ENCODE measurements at places on chromosomes 7 and 10.
A peak's percentile ranks its signal among the peaks of the same experiment; 100 is the strongest.

DNA sequence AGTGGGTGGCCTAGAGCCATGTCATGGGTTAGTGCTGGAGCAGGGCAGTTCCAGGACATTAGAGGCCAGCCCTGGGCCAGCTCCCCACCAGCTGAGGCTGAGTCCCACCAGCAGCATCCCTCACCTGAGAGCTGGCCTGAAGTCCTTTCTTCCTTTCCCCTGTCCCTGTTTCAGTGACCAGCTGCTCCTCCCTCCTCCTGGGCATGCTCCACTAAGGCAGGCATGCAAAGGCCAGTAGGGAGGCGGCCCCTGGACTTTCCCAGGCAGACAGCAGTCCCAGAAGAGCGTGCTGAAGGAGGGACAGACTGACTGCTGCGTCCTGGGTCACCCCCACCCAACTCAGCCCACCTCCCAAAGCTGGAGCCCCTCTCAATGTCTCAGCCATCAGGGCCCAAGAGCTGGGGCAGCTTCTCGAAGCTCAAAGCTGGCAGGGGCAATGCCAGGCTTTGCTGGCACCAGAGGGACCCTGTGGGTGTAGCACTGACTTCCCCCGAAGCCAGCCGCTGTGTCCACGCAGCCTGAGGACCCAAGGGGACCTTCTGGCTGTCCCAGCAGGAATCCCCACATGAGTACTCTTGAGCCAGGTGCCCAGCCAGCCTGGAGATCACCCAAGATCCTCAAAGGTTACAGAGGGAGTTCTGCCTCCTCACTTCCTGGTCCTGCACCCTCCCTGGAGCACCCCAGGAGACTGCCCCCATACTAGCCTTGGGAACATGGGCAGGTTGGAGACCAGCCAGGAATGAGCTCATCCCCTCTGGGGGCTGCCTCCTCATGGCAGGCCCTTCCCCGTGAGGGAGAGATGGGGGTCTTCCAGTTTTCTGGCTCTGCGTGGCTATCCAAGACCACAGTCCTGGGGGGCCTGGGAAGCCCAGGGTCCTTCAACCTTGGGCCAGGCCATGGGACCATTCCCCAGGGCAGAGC is 35.2 kb upstream of the RET start:
- no peak for DNase-seq

GRCh38 chr10:110034596-110034995 is 26.8 kb downstream of the ADD3 start:
- DNase-seq, result no peak

DNA sequence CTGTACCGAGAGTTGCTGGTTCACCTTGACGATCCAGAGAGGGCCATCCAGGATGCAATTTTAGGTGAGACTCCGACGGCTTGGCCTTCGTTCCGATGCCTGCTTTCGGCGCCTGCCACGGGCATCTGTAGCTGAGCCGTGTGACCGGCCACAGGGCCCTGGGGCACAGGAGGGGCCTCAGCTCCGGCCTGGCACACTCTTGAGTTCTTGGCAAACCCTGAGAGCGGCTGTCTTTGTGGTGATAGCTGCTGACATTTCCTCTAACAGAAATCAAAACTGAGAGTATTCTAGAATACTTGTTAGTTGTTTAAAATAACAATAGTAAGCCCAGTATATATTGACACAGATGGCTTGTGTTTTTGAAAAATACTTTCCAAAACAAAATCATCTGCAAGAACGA is 52.2 kb upstream of the SUN1 start:
- DNase-seq, result no peak

DNA sequence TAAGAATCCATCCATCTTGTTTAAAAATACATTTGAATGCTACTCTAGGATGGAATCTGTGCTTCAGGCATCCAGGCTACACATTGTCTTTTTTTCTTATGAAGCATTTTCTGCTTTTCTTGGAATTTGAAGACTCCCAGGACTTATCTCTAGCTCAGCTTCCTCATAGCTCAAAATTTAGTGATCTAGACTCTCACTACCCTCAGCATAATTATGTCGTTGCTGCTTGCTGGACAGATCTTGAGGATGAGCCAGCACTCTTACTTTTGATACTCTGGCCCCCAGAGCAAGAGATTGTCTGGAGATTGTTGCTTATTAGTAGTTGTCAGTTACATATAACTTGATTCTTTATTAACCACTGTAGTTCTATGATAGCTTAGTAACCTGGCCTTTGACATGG is 83.3 kb upstream of the FGL2 start:
- no peak for DNase-seq

GRCh38 chr10:102455893-102456471 is 4.6 kb upstream of the C10orf95 start:
- DNase-seq, result no peak

DNA sequence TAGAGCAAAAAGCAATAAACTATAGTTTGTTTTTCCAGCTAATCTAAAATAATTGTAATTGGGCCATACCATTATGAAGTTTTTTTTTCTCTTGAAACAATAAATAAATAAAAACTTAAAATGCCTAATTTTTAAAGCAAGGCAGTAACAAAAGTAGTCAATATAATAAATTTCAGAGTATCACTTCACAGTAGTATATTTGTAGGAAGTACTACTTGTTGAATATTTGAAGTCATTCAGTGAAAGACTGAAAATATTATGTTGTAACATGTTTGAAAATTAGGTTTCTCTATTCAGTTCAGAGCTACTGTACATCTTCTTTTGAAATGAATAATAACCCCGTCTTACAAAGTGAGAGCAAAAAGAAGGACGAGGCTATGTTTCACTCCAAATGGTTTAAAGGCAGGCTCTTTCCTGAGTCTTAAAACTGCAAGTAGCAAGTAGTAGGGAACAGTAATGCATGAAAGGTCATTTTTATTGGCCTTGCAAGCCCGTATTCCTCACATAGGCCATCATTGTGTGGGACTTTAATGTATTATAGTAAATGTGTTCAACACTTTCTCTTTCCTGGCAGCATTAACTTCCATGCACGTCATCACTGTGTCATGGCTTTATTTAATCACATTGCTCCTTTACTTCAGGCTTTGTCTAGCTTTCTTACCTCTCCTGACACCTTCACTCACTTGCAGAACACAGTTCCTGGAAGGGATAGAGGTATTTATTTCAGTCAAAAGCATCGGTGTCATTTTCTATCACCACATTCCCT is 141.4 kb downstream of the VTI1A start:
- DNase-seq, result no peak

DNA sequence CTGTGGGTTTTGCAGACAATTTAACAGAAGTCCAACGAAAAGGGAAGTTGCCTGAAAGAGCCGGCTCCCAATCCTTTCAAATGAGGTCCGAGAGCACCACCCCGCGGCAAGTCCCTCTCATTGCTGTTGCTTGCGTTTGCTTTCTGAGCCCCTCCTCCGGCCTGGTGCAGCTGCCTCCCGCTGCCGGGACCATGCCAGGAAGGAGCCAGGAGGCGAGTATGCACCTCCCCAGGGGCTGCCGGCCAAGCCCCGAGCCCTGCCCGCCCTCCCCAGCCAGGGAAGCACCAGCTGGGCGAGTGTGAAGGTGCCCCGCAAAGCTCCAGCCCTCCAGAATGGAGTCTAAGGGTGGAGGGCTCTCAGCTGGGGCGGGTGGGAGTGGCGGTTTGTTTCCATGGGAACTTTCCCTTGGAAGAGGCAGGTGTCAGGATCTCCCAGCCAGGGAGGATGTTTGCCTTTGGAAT is 25.8 kb upstream of the PPP2R2D start:
- peak; percentile 19 for DNase-seq

- DNase-seq, result no peak
Measured at GRCh38 chr7:118185163-118185860, 1.3 kb downstream of the LSM8 start.

DNA sequence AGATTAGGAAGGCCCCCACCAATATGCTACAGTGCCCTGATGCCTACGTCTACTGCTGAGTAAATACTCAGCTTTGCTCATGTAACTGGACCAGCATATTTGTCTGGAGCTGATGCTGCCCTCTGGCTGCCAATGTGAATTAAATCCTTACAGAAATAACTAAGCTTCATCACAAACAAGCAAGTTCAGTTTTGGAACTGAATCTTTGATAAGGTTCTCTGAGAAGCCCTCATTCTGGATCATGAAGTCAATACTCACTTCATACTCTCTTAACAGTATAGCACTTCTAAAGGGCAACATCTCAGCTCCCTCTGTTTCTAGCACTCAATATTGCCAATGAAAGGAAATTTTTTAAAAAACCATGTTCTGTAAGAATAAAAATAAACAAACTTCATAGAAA is 246.7 kb downstream of the ETV1 start:
- no peak for DNase-seq

GRCh38 chr10:78766603-78767002 is 302.2 kb upstream of the ZMIZ1 start:
- DNase-seq, result no peak

DNA sequence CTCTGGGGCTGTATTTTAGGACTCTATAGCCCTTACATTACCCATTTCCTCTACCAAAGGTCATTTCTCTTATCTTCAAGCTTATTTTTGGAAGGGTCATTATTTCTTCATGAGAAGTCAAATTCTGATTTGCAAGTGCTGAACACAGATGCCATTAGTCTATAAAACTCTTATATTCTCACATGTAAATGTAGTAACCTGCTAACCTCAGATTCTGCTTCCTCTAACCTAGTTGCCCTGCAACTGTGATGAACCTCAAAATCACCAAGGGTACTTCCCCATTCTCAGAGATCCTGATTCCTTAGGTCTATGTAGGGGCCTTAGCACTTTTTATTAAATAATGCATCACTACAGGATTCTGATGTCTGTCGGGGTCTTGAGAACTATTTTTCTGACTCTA is 6.3 kb downstream of the FAS start:
- DNase-seq, result no peak

GRCh38 chr10:121910673-121911420 is 17.0 kb downstream of the ATE1 start:
- DNase-seq, result peak; percentile 19

GRCh38 chr10:14382022-14382421 is 51.3 kb upstream of the FRMD4A start:
- DNase-seq, result no peak

- DNase-seq, result no peak
Measured at GRCh38 chr10:20644421-20644820, 252.7 kb downstream of the NEBL start.

- DNase-seq, result no peak
Measured at GRCh38 chr7:17131983-17132655, 166.3 kb upstream of the AHR start.
